Foreskin melanocyte (primary cell): ENCODE measurements at places on chromosomes 5 and 9.

DNA sequence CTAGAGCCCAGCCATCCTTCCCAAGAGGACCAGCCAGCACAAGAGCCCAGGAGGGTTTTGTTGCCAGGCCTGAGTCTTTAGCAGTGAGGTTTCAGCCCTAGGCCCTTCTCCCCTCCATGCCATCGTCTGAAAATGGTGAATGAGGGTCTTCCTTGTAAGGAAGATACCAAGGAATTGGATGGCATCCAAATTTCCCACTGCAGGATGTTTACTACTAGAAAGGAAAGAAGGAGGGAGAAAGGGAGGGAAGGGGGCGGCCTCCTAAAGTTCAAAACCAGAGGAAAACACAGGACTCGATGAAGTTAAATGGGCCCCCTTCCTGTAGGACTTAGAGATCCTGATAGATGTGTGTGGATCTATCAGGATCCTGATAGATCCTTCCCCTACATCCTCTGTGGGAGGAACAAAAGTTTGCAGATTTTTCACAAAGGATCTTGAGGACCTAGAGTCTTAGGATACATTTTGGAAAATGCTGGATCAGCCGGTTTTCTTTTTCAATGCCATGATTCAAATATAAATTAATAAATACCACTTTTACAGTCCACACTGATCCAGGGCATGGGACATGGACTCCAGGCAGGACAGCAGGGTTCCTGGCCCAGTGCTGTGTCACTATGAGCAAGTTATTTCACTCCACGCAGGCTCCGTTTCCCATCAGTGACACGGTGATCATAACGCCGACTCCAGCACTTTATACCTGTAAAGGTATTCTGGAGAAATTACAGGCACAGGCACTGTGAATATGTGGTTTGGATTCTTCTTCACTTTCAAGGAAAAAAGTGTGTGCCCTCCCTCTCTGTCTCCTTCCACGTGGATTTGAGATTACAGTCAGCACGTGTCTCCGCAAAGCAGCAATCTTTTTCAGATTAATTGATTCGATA, 40.9 kb downstream of the C5orf15 start:
- DNase-seq = no peak

GRCh38 chr9:36298566-36298965, 40.3 kb upstream of the GNE start:
- DNase-seq = no peak

DNA sequence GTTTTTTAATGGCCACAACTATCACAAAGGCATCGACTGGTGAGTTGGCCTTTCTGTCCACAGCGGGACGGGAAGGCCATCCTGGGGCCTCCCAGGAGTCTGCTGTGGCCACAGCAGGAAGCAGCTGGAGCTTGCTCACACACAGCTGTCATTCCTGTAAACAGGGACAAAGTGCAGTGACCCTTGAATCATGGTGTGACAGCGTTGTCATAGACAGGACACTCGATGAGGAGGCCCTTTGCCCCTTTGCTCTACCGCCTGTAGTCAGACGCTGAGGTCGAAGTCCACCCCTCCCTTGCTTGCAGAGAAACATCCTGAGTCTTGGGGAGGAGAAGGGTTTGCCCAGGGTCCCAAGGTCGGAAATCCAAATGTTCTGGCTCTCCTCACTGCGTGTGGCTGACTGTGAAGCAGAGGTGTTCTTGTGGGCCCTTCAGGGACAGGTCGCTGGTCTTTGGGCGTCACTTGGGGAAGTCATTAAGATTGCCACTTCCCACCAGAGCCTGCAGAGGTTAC, 35.1 kb downstream of the NDST1 start:
- no peak for DNase-seq

DNA sequence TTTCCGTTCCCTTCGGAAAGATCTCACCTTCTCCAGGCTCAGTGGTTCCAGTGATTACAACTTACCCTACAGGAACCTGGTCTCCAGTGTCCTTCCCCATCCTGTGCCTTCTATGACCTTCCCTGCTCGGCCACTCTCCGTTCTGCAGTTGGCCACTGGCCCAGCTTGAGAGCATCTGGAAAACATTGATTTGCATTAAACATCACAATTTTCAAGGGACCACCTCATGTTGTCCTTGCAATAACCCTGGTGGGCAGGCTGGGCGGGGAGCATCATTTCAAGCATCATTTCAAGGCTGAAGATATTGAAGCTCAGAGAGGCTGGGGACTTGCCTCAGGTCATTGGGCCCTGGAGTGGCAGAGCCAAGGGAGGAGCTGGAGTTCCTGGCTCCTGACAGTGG, 177.4 kb downstream of the SEC61B start:
- DNase-seq = no peak

GRCh38 chr5:147084702-147085101, 150.1 kb upstream of the STK32A start:
- DNase-seq = peak; percentile 73

DNA sequence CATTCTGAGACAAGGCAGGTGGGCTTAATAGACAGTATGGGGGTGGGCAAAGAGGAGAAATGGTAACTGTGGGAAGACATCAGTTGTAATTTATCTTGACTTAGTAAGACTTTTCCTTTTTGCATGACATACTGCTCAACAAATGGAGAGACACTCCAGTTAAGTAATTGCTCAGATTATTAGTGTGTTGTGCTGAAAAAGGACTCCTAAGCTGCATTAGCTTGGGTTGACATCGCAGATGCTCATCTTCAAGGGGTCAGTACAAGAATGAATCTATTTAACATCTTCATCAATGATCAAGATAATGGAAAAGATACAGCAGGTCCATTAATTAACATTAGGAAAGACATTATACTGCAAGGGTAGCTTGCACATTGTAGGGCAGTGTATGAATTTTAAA, 181.1 kb upstream of the ELAVL2 start:
- DNase-seq = no peak

- DNase-seq = no peak
Measured at GRCh38 chr5:4542145-4542778, 597.9 kb upstream of the ADAMTS16 start.

DNA sequence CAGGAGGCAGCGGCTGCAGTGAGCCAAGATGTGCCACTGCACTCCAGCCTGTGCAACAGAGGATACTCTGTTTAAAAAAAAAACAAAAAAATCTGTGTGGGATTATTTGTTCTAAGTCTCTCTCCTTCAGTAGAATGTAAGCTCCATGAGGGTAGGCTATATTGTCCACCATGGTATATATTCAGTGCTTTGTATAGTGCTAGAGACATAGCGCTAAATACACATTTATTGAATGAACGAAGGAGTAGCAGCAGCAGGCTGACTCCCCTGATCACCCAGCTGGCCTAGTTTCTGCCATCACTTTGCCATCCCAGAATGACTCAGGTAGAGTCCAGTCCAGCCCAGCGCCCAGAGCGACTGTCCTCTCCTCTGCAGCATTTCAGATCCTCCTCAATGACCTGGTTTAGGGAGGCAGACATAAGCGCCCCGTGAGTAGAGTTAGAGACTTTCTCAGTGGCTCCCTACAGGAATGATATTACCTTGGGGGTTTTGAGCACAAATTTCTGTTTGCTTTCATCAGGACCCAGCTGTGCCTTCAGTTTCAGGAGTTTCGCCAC, 716 bp downstream of the HARS1 start:
- DNase-seq = no peak

GRCh38 chr9:84122572-84122971, 142.0 kb downstream of the RMI1 start:
- no peak for DNase-seq

DNA sequence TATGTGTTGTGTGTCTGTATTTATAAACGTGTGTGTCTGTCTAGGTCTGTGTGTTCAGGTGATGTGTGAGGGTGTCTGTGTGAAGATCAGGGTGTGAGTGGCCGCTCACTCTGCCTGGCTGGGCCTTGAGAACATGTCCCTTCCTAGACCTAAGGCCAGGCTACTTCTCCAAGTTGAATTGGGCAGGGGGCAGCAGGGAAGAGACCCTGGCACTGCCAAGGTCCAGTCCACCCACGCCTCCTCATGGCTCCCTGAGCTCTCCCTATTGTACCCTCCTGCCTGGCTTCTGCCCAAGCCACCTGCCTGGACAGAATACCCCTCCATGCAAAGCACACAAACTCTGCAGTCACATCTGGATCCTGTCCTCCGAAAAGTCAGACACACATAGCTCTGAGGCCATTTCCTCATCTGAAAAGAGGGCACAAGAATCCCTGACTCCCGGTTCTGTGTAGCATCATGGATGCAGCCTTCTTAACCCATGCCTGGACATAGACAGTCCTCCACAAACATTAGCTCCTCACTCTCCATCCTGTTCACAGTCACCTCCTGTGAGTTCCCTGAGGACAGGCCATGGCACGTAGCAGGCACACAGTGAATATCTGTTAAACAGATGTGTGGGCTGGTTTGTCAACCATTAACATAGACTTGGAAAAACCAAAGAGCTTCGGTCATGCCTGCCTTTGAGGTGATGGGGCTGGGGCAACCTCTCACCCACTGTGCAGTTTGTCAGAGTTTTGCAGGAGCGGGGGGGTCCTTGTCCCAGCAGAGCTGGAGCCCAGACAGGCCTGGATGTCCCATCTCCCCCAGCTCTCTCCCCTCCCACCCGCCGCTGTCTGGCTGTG, 167.8 kb upstream of the MVB12B start:
- no peak for DNase-seq

DNA sequence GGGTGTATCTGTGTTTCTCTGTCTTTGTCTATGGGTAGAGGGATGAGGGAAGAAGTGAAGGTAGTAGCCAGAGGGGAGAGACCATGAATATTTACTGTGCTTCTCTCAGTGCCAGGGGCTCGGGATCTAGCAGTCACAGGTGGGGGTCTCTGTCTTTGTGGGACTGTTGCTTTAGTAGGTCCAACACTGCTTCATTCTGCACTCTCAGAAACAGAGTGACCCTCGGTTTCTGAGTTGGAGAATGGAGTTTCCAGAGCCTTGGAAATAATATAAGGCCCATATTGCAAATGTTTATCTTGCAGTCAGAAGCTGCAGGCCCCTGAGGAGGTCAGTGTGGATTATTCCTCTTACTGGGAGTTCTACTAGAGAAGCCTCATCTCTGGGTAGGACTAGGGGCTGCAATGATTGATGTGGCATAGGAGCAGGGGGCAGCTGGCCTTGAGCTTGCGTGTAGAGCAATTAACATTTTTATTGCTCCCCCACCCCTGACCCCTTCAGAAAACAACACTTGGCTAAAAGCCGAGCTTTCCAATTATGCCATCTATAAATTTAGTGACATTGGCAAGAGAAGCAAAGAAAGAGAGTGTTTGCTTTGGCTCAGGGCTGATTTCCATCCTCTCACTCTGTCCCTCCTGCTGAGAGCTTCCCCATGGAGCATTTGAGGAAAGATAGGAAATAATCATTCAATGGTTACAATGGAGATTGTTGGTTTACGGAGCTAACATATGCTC, 55.0 kb upstream of the TRPC7 start:
- no peak for DNase-seq

DNA sequence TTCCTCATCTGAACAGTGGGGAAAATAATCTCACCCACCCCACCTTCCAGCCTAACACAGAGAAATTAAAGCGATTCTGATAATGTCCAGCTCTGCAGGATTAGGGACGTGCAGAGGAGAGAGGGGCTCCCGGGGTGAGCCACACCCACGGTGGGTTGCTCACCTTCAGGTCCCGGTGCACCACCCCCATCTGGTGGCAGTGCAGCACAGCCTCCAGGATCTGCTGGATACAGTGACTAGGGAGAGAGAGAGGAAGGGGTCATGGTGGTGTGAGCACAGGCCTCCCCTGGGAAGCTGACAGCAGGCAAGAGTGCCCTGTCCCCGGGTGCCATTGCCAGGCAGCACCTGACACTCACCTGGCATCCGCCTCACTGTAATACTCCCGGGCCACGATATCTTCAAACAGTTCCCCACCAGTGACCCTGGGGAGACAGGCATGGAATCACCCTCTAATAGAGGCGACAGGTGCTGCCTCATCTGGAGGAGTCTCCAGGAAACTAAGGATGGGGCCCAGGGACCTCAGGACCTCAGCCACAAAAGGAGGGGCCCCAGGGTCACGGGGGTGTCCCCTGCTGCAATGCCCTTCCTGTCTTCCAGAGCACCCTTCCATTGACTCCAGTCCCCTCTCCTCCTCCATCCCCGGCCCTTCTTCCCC, 33.0 kb downstream of the CAMK2A start:
- DNase-seq = no peak

DNA sequence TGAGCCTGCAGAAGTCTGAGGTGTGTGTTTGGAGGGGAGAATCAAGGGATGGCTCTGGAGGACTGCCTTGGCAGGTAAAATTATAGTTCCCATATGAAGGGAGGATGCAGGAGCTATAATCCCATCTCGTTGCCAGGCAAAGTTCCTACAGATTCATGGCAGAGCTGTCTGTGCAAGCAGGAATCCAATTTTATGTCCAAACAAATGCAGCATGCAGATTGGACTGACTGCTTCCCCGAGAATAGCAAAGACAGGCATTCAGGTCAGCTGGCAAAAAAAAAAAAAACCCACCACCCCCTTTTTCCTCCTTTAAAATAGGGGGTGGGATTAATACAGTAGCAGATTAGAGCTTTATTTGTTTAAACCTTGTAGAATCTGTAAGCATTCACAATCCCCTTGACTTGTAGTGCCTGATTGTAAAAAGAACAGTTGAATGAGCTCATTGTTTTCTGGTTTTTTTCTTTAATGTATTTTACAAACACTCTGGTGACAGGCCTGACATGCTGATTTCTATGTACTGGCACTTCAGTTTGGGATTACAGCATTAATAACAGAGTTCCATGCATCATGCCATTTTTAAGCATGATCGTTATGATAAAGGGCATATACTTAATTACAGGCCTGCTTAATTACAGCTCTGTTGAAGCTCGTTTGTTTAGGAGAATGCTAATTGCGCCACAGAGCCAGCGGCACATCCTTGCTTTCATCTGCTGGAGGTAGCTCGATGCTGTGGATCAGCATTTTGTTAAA, 141.4 kb upstream of the LMX1B start:
- peak; percentile 9 for DNase-seq

- peak; percentile 46 for DNase-seq
Measured at GRCh38 chr5:160930406-160930805, 78.4 kb upstream of the ATP10B start.

DNA sequence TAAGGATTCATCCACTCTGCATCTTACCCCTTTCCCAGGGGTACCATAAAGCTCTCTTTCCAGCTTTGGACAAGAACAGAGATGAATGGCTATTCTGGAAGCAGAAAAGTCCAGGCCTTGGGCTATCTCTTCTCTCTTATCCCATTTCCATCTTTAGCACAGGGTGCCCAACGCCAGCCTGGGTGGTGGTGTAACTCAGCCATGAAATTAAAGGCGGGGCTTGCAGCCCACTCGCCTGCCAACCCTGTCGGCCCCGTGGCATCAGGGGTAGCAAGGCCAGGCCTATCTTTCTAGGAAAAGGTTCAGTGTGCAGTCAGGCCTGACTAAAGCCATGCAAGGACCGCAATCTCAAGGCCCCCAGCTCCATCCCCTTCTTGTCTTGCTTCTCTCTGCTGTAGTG, 78.7 kb downstream of the FGF18 start:
- no peak for DNase-seq

GRCh38 chr5:21681911-21682310, 1171.2 kb downstream of the CDH12 start:
- DNase-seq = no peak
